H4 (cell line): ENCODE measurements at places on chromosomes 5 and 9. TPM values are rescaled to one million over a fixed set of nuclear protein-coding genes. Genes with fewer than 3 reads are reported as not detected.

Gene PCDHGB2
- 1.6 and 1.9 TPM in 2 replicates for total RNA-seq

Gene ZNF608
- total RNA-seq, result 20.8 and 28.0 TPM in 2 replicates

Gene SEMA5A
- 13.7 and 20.4 TPM in 2 replicates for total RNA-seq

Gene TAF11L5
- not detected in 2 replicates for total RNA-seq

Gene PKD2L2
- not detected in 2 replicates for total RNA-seq

Gene PCDHGA2
- total RNA-seq, result 0.99 and 1.6 TPM in 2 replicates

Gene PCDHB4
- total RNA-seq, result 0.21 TPM in 1 of 2 replicates, not detected in the other

Gene DOCK8
- total RNA-seq, result 0.15 and 0.58 TPM in 2 replicates

Gene PKN3
- total RNA-seq, result 1.9 and 2.8 TPM in 2 replicates

Gene WDR38
- not detected in 2 replicates for total RNA-seq

Gene ZDHHC11
- 0.50 and 2.0 TPM in 2 replicates for total RNA-seq

Gene DEPDC1B
- total RNA-seq, result 31.9 and 41.6 TPM in 2 replicates

Gene ABO
- total RNA-seq, result not detected in 2 replicates

Gene GOLPH3
- total RNA-seq, result 41.1 and 52.2 TPM in 2 replicates
